ENCODE measurements at places on chromosomes 6 and 20.

DNA sequence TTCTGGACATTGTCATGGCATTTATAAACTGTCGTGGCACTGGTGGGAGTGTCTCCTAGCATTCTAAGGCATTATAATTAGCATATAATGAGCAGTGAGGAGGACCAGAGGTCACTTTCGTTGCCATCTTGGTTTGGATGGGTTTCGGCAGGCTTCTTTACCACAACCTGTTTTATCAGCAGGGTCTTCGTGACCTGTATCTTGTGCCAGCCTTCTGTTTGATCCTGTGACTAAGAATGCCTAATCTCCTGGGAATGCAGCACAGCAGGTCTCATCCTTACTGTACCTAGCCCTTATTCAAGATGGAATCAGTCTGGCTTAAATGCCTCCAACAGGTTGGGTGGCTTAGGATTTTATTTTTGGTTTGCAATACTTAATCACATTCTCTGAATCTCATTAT is 142.7 kb upstream of the GGTLC1 start:
- DNase-seq: no peak

DNA sequence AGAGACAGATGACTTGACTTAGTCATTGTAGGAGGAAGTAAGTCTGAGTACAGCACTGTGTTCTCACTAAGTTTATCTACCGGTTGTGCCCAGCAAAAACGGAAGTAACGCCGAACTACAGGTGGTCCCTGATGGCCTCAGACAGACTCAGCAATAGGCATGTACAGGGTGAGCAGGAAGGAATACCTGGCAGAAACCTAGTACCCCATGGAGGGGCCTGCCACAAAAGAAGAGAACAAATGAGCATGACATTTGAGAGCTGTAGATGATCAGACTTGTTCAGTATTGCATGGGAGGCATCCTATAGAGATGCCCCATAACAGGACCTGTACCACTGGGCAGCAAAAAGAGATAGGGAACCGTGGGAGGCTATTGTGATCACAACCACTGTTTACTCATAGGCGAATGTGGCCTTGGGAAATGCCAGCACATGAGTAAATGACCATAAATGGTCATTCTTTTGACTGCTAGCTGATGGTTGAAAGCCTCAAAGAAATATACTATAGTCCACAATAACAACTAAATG is 106.4 kb upstream of the TAB2 start:
- peak; percentile 23 for DNase-seq

DNA sequence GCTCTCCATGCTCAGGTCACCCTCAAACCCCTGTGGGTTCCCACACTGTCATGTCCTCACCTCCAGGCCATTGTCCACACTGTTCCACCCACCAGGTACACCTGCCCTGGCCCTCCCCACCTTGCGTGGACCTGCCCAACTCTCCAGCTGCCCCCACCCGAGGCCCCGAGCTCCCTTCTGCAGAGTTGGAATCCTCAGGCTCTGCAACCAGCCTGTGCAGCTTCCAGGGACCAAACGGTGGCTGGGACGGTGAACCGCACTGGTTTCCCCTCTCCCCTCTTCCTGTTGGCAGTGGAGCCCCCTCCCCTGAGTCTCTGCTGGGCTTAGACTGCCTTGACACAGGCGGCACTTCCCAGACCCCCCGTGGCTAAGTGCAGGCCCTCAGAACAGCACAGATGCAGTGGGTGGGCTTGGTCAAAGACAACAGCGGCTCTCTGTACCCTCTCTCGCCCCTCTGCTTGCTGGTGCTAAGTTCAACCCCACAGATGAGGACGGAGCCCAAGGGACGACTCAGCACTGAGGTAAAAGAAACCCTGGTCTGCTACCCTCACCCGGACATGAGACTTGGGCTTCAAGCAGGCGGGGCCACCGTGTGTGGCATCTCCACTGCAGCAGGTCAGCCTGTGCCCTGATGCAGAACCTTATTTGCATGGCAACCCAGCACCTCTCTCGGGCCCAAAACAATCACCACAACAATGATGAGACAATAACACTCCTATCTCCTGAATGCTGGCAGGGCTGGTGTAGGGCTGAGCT is 11.0 kb downstream of the ZBP1 start:
- DNase-seq: no peak

DNA sequence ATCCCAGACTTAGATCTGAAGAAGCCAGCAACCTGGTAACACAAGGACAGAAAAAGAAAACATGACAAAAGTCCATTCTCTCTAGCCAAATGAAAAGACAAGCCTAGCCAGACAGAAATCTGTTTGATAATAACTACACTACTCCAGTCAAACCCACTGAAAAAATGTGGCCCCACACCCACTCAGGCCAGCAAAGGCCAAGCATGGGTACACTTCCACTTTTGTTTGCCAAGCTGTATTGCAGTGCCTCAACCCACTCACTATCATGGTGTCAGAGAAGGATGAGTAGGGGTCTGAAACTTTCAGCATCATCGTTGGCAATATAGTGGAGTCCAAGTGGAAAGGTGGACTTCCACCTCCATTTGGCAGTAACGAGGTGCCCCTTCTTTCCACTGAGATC is 45.8 kb downstream of the EPM2A start:
- DNase-seq: no peak

- DNase-seq: no peak
These were observed 86.5 kb downstream of the ATRN start for GRCh38 chr20:3557237-3557785.

GRCh38 chr20:2149507-2149906 is 47.9 kb downstream of the STK35 start:
- no peak for DNase-seq

DNA sequence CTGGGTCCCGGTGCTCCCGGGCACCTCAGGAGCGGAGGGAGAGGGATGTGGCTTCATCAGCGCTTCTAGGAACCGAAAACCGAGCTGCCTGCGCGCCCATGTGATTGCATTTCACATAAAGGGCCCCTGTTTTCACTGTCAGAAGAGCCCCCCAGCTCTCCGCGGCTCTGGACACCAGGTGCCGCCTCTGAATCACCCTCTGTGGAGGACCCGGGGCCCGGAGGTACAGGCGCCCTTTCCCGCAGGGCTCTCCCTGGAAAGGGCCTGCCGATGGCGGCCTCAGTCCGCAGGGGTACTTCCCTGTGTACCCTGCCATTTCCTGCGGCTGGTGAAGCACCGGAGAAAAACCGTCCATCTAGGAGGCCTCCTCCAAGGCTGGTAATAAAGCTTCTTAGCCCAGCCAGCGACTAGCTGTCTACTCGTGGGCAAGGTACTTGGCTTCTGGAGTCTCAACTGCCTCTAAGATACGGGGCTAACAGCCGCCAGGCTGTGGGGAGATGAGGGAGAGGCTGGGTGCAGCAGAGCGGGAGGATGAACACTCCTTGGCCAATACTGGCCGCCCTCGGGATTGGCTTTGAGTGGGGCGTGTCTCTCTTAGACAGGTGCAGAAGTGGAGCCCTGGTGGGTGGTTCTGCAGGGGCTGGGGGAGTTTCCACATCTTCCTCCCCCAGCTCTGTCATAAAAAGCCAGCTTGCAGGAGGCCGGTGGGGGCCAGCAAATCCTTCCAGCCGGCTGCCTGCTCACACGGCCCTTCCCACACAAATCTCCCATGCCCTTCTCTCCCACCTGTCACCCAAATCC is 1.6 kb downstream of the PPP1R16B start:
- peak; percentile 21 for DNase-seq

- DNase-seq: no peak
These were observed 183.7 kb upstream of the JAG1 start for GRCh38 chr20:10857352-10858070.

DNA sequence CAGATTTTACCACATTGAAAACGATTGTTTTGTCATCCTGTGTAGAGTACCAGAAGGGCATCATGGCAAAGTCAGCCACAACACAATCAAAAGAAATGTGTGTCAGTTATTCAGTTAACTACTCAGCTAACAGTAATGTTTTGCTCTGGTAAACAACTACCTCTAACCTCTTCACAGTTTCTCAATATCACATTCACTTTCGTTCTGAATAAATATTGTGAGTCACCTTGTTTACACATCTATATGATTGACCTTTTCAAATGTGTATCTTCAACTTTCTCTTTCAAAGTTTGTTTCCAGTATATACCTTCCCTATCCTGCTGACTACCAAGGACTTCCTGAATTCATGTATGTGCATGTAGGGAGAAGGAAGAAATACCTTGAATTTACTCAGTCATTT is 216.6 kb upstream of the UFL1 start:
- no peak for DNase-seq

DNA sequence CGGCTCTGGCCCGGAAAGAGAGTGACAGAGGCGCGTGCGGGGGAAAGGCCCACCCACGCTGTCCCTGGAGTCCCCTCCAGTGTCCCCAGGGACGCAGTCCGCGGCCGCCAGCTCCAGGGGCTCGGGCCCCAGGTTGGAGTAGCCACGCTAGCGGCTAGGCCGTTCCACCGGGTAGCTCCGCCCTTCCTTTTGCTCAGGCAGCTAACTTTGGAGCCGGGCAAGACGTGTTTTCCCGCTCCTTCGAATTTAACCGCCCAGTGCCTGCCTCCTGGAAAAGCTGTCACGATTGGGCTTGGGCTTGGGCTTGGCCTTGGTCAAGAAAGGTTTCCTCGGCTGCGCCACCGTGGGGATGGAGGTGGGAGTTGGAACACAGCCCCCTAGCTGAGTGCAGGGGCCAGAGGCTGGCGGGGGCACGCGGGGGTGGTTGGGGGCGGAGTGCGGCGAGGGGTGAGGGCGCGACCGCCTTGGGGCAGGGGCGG is 4.7 kb downstream of the LINC00237 start:
- no peak for DNase-seq

Measured in CD4-positive, alpha-beta T cell treated with Interleukin-6 at 100 ng/mL for 8 hours (primary cell).